Fibroblast of skin of left quadriceps (primary cell): ENCODE measurements at places on chromosomes 4 and X.

DNA sequence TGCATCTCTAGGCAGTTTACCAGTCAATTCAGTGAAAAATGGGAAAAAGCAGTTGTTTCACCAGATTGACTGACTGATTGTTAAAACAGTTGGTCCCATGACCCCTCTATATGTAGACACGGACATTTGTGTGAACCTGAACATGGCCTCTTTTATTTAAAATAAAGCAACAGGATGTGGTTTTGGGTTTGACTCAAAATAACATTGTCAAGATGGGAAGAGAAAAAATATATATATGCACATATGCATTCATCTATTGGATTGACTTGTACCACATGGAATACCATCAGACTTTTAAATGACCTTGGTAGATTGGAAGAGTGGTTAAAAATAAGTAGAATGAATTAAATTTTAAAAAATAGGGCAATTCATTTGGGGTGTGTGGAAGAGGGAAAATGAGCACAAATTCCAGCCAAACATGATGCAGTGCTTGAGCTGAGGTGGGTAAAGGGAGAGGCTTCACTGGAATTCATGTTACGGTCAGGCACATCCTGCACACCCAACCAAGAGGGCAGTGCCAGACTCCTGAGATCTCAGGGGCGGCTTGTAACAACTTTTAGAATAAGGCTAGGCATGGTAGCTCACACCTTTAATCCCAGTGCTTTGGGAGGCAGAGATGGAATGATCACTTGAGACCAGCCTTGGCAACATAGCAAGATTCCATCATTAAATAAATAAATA, 560.7 kb upstream of the TENM3 start:
- no peak for DNase-seq

- no peak for DNase-seq
These were observed 3.1 kb upstream of the SH3TC1 start for GRCh38 chr4:8195841-8196458.

DNA sequence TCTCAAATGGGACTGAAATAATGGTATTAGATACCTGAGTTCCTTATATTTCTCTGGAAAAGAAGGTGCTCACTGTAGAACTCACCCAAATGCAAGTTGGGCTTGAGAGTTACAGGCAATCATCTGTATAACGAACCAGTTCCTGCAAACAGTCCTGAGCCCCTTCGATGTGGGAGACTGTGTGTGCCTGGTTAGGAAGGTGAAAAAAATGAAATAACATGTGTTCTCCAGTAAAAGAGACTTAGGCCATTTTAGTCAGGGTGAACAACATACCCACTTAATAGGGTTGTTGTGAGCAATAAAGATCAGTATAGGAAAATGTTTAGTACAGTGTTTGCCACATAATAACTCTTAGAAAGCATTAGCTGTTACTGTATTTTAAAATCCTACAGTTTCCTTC, 23.4 kb downstream of the STIM2 start:
- DNase-seq: no peak

GRCh38 chr4:158610790-158611189, 60.9 kb downstream of the C4orf46 start:
- DNase-seq: no peak

DNA sequence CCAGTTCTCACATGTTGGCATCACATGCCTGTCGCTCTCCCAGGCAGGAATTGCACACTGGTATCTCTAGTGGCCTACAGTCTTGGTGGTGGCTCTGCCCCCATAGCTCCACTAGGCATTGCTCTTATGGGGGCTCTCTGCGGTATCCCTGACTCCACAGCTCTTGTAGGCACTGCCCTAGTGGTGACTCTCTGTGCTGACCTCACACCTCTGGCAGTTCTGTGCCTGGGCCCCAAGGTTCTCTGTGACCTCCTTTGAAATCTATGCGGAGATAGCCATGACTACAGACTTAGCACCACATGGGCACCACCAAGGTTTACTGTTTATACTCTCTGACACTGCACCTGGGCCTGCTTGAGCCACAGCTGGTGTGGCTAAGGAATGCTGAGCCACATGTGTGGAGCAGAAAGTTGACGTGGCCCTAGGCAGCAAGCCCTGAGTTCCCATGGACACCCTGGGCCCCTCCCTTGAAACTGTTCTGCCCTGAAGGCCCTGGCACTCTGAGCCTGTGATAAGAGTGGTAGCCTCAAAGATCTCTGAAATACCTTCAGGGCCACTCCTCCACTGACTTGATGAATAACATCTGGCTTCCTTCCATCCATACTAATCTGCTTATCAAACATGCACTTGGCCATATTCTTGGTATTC, 8.0 kb downstream of the SLC9B1 start:
- peak; percentile 0 for DNase-seq

- DNase-seq: peak; percentile 94
These were observed 21.8 kb downstream of the FHL1 start for GRCh38 chrX:136168929-136169735.

- no peak for DNase-seq
These were observed 28.5 kb downstream of the ANXA10 start for GRCh38 chr4:168120811-168121210.

DNA sequence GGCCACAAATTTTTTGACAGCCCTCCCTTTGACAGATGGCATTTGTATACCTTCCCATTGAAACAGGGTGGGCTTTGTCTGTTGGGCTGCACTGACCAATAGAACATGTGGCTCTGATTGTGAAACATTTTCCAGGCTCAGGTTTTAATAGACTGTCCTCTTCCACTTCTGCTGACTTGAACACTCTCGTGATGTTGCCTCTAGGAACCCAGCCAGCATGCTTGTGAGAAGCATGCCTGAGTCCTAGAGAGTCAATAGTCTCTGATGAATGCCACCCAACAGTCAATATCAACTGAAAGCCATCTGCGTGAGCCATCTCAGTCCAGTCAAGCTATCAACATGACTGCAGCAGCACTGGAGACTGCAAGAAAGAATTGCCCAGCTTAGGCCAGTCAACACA, 290.0 kb downstream of the SLC7A11 start:
- DNase-seq: no peak

DNA sequence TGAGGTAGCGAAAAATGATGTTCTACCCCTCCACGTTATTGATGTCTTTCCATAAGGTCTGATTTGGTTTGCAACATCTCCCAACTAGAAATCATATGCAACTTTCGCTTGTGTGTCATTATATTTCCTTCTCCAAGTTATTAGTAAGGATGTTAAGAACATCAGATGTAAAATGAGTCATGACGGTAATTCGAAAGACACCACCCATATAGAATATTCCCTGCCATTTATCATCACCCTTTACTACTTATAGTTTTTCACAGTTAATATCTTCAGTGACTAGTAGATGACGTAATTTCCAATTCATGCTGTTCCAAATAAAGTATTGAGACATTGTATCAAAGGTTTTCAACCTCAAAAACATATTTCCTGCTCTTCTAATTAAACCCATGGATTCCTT, 146.7 kb upstream of the MAP3K15 start:
- DNase-seq: peak; percentile 77

- no peak for DNase-seq
These were observed 204.7 kb upstream of the STK26 start for GRCh38 chrX:131818297-131818936.

DNA sequence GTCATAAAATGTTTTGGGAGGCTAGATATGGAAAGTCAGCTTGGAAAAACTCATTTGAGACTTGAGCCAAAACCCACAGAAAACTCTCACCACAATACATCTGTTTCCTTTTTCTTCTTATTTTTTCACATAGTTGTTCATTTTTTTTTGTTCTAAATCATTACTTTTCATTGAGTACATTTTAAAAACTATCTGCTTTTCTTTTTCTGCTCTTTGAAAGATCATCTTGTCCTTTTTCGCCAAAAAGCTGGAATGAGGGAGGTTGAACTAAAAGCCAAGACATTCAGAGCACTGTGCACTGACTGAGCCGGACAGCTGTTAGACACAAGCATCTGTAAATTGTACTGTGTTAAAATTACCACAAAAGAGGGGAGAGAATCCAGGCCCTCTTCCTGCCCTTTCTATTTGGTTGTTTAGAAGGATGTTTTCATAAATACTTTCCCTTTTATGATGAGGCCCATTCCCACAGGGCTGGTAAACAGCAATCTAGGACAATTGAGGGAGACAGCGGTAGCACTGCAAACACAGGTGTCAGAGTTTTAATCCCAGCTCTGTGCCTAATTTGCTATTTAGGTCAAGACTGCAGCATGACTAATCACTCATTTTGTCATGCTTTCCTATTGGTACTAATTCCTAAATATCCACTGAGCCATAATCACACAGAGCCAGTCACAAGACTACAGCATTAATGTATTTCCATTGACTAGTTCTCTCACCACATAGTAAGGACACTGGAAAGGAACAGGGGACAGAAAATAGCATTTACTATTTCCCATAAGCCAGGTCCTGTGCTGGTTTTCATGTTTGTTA, 7.3 kb upstream of the RNF150 start:
- no peak for DNase-seq

DNA sequence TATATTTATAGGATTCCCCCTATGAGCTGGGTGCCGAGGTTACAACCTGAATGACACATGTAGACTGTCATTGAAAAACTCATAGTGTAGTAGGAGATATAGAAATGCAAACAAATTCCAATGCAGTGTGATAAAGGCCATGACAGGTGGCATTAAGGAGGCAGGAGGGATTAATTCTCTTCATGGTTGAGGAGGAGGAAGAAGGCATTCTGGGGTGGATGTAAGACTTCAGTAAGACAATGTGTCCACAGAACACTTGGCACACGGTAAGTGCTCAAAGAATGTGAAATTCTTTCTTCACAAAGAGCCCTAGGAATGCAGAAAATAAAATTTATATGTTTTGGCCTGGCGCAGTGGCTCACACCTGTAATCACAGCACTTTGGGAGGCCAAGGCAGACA, 136.5 kb downstream of the RBM47 start:
- no peak for DNase-seq

DNA sequence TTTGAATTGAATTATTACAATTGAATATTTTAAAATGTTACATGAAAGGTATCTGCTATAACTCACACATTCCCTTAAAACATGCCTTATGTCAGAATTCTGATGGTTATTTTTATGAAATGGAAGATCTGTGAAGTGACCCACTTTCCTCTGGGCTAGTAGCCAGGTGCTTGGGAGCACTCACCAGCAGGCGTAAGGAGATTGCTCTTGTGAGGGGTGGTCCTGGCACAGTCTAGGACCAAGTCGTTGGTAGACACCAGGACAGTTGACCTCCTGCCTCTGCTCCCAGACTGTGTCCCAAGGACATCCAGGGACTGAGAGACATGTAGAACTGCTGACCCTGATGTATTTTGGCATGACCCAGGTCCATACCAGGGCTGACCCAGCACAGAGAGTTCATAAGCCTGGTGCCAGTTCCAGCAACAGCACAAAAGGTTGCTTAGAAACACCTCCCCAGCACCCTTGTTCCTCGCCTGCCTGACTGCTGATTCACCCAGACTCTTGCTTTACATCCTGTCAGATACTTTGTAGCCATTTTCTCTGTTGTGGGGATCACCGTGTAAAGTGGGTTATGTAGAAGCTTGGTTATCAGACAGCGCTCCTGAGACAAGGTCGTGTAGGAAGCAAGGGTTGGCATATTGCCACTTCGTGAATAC, 48.5 kb downstream of the NELFA start:
- DNase-seq: no peak

- no peak for DNase-seq
These were observed 209.5 kb upstream of the PPP3CA start for GRCh38 chr4:101556842-101557241.

- DNase-seq: no peak
These were observed 11.1 kb downstream of the CYSLTR1 start for GRCh38 chrX:78316265-78316664.

DNA sequence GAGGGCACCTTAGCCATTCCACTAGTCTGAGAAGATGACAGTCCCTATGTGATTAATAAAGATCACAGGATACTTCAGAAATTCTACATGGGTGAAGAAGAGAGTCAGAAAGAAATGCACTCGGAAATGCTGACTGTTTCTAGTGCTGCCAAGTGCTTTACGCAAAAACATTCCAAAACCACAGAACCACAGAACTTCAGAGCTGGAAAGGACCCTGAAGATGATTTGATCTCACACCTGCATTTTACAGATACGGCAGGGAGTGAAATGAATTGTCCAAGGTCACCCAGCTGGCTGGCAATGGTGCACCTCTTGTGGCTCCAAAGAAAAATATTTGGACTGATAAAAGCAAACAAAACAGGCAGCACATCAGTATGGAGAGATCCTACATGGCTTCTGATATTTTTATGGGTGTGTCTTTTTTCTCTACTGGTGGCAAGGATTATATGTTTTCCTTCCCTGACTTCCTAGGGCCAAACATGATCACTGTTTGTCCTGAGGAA, 115.9 kb downstream of the MAML3 start:
- no peak for DNase-seq

DNA sequence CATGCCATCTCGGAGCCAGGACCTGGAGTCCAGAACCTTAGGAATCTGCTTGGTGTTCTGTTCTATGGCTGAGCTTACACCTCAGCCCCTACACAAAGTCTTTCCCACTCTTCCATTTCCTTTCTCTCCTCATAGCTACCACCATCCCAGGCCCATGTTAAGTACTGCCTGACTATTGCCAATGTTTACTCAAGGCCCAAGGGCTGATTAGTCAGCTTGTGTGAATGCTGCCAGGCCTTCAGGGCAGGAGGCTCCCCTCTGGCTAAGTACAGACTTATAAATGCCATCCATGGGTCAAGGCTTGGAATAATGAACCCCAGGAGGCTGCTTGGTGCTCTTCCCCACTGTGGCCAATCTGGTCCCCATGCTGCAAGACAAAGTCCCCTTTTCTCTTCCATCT, 411.6 kb upstream of the MAGEB18 start:
- no peak for DNase-seq

DNA sequence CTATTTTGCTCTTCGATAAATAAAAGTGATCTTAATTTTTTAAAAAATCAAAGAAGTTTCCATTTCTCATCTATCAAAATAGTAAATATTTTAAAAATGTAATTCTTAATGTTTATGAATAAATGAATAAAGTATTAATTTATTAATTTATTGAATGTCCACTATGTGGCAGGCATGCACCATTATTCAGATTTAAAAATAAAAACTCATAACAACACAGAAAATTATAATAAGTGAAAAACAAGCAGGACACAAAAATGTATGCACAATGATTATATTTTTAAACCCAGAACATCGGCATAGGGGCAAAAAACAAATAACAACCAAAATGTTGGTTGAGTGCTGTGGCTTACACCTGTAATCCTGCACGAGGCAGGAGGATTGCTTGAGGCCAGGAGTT, 5.3 kb upstream of the PYURF start:
- no peak for DNase-seq

- DNase-seq: no peak
These were observed 107.7 kb upstream of the RPS6KA3 start for GRCh38 chrX:20374450-20374849.

DNA sequence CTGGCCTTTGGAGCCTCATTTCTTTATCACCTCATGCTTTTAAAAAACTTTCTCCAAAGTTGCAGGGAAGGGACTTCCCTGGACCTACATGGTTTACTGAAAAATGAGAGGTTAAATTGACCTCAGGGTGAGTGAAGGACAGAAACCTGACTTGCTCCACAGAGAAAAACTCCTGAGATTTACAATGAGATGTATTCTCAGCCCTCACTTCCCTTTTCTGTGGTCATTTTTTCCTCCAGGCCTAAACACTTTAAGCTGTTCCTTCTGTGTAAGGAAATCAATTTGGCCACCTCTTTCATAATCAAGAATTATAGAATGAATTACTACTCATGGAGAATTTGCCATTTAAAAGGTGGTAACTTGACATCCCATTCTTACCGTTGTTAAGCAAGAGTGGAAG, 77.9 kb downstream of the HPGD start:
- no peak for DNase-seq
